ENCODE measurements at places on chromosomes 6 and 20. TPM values are rescaled to one million over a fixed set of nuclear protein-coding genes. Genes with fewer than 3 reads are reported as not detected.

HLA-DQA1 gene
- total RNA-seq = not detected

SIRPD gene
- total RNA-seq = not detected

CCN6 gene
- not detected for total RNA-seq

ALDH8A1 gene
- total RNA-seq = 0.40 TPM

FARS2 gene
- total RNA-seq = 11.2 TPM

GHRH gene
- total RNA-seq = not detected

RHAG gene
- 0.07 TPM for total RNA-seq

PPP1R14C gene
- 0.83 TPM for total RNA-seq

FAM217A gene
- not detected for total RNA-seq

TBX18 gene
- total RNA-seq = 18.6 TPM

EYA2 gene
- total RNA-seq = 3.2 TPM

ADGB gene
- total RNA-seq = not detected

RIMS4 gene
- total RNA-seq = 1.6 TPM

SERAC1 gene
- total RNA-seq = 3.7 TPM

Measured in A549 treated with CpdA at 1 μM for 4 hours (cell line).